ENCODE measurements at places on chromosomes 3 and 15.
A peak's percentile ranks its signal among the peaks of the same experiment; 100 is the strongest.

GRCh38 chr3:66553441-66554113 lies 52.8 kb upstream of the LRIG1 start:
- no peak for DNase-seq

GRCh38 chr3:101466465-101467309 lies 46.3 kb downstream of the SENP7 start:
- peak; percentile 86 for DNase-seq

DNA sequence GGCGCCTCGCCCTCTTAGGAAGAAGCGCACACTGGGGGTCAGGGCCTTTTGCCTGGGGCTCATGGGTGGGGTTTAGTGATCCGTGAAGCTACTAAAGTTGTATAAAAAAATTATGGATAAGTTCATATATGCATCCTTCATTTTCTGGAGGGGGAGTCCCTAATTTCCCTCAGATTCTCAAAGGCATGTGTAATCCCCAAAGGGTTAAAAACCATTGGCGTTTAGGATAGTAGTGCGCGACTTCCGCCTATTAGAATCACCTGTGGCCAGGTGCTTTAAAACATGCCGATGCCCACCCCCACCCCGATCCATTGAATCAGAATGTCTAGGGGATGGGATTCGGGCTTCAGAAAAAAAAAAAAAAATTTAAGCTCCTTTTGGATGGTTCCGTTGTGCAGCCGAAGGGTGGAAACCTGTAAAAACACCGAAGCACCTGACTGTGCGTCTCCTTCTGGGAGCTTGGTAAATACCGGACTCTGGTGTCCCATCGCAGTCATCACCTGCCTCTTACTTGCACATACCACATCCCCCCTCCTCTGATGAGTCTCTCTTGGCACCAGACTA lies 570 bp downstream of the APH1B start:
- DNase-seq = no peak

- DNase-seq = peak; percentile 18
Observed at GRCh38 chr3:197001972-197002700, 27.5 kb downstream of the MELTF start.

DNA sequence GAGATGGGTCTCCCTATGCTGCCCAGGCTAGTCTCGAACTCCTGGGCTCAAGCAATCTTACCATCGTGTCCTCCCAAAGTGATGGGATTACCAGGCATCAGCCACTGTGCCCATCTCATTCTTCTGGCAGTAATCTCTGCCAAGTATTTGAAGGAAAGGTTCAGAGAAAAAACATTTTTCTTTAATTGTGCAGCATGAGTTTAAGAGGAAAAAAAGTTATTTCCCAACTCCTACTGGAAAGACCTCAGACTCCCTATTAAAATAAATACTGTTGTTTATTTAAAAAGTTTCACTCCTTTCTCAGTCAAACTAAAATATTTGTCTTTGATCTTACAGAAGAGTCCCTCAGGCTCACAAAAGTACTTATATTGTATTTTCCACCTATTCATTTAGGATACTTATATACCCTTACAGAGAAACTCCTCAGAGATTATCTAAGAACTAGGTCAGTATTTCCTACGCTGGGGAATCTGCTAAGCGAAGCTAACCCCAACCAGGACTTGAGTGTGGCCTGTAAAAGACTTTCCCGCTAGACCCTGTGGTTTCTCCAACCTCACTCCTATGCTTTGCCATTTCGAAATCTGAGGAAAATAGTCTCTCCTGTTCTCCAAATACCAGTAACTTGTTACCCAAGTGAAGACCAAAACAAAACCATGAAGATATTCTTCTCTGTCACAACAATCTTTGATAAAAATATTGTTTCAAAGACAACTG lies 28.7 kb downstream of the WWTR1 start:
- DNase-seq = no peak

- no peak for DNase-seq
Observed at GRCh38 chr3:101685050-101685400, 1.5 kb downstream of the RPL24 start.

Measured in activated CD4-positive, alpha-beta memory T cell treated with anti-CD3 and anti-CD28 coated beads for 36 hours (primary cell).